Suppressor macrophage treated with lipopolysaccharide for 4 hours (primary cell): ENCODE measurements at places on chromosomes 11 and 22.

DNA sequence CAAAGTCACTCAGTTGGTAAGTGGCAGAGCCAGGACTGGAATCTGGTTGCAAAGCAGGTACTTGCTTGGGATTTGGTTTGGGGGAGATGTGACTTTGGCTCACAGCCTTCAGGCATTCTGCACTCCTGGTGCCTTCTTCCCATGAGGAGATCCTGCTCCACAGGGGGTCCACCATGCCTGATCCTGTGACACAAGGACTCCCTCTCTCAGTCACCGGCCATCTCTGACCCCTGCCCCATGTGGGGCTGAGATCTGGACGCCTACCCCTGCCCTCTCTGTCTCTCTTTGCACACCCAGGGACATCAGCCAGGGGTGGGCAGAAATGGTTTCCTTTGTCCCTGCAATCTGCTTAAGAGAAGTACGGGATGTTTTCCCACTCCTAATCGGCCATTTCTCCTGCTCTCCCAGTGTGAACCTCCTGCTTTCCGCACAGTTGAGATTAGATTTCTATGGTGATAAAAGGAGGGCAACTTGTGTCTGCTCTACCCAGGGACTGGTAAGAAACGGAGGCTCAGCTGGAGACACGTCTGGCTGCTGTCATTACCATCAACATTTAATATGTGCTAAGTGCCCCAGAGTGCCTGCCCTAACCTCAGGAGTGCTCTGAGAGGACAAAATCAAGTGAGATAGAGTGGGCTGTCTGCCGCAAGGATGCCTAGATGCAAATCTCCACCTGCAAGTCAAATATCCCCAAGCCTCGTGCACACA, 11.1 kb upstream of the FXYD6 start:
- DNase-seq = no peak

DNA sequence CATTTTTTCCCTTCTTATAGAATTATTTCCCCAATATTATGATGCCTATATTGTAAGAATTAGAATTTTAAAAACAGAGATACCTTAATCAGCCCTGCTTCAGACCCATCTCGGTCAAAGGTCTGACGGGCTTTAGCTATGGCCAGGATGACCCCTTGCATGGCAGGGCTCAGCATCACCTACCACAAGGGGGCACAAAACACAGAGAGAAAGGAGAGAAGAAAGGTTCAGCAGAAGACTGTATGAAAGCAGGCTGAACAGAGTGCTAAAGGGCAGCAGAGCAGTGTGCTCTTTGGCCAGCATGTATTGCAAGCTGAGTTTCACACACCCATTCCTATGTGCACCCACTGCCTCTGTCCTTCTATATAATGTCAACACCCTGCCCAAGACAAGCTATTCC, 26.8 kb downstream of the CLDN25 start:
- DNase-seq = peak; percentile 6

- DNase-seq = no peak
Observed at GRCh38 chr11:13480198-13480597, 15.6 kb downstream of the PTH start.

- no peak for DNase-seq
Observed at GRCh38 chr11:29751618-29752017, 265.2 kb downstream of the KCNA4 start.

DNA sequence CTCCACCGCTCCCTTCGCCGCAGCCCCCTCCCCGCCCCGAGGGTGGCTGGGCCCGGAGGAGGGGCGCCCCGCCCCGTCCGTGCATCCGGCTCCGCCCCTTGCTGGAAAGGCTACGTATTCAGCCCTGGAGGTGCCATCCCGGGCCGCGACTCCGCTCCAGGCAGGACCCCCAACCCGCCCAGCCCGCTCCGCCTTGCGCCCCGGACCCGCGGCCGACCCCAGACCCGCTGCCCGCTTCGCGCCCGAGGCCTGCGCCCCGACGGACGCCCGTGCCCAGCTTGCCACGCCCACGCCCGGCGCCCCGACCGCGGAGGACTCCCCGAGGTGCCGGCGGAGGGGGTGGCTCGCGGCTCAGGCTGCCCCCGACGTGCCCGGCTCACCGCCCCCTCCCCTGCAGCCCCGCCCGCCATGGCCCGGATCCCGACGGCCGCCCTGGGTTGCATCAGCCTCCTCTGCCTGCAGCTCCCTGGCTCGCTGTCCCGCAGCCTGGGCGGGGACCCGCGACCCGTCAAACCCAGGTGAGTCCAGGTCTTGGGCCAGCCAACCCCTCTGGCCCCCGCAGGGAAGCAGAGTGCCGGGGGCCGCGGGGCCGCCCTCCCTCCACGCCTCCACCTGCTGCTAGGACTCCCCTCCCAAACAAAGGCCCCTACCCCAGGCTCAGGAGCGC, at the start of gene ADM2:
Gene ADM2 (plus strand): TSS at position 104 of the 667 bp plus-strand sequence. CDS start 305 bp downstream, at position 409.
- DNase-seq = peak; percentile 34

DNA sequence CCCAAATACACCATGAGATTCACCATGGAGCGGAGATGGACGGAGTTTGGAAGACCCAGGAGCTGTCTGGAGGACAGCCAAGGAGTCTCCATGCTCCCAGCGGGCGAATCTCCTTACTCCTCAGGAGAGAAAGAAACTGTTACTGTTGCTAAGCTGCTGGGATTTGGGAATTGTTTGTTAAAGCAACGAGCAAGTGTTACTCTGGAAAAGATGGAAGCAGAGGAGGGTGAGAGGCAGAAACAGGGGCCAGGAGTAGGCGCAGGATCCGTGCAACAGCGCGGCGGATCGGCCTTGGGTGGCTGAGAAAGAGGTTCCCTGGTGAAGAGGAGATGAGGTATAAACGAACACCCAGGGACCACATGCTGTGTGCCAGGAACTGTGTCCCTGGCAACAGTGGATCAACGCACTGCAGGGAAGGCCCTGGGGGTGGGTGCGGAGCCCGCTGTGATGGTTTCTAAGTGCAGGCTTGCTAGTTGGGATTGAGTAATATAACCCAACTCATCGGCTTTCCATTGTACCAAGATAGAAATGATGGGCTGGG, 1436.4 kb downstream of the BRD1 start:
- DNase-seq = no peak

DNA sequence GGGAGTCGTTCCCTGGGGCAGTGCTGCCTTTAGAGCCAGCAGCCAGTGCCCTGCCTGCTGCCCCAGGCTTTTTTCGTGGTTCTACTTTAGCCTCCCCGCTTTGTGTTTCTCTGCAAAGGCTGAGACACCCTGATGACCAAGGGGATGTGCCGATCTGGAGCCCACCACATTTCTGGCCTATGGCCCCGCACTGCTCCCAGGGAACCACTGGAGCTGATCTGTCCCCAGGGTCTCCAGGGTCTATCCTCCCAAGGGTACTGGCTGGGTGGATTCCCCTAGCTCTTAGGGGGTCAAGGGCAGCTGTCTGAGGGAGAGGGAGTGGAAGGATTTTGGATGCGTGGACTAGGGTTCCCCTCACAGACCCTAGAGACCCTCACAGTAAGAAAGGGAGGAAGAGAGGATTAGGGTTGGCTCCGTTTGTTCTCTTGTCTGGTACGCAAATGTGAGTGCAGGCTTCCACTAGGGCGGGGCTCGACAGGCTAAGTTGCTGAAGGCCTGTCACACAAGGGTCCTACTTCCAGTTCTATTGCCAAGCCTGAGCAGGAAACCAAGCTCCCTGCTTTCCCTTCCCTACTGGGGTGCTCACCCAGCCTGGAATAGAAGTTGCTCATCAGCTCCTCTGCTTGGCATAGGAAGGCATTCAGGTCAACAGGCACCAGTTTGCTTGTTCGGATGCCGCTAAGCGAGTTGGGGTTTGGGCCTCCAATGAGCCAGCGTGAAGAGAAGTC, 19.3 kb downstream of the TREH start:
- DNase-seq = no peak

GRCh38 chr11:59625703-59626102, 10.1 kb upstream of the OSBP start:
- no peak for DNase-seq

GRCh38 chr22:48258811-48259210, 1496.4 kb downstream of the TBC1D22A start:
- DNase-seq = no peak

- DNase-seq = peak; percentile 83
Observed at GRCh38 chr11:75891947-75892739, 77.1 kb downstream of the UVRAG start.

DNA sequence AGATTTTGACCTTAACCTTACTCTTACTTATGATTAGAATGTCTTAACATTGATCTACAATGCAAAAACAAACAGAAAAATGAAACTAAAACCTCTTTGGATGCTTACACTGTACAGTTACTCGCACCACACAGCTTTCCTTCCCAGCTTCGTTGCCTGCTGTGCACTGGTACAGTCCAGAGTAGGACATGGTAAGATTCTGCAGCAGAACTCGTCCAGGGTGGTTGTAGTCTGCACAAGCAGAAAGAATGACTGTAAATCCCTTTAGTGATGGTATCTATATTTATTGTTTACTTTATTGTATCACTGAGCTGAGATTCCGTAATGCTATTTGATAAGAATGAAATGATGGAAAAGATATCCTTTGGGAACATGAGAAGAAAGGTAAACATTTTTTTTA, 21.0 kb upstream of the HSPA8 start:
- no peak for DNase-seq

- DNase-seq = no peak
Observed at GRCh38 chr11:17766590-17766989, 32.0 kb downstream of the KCNC1 start.

DNA sequence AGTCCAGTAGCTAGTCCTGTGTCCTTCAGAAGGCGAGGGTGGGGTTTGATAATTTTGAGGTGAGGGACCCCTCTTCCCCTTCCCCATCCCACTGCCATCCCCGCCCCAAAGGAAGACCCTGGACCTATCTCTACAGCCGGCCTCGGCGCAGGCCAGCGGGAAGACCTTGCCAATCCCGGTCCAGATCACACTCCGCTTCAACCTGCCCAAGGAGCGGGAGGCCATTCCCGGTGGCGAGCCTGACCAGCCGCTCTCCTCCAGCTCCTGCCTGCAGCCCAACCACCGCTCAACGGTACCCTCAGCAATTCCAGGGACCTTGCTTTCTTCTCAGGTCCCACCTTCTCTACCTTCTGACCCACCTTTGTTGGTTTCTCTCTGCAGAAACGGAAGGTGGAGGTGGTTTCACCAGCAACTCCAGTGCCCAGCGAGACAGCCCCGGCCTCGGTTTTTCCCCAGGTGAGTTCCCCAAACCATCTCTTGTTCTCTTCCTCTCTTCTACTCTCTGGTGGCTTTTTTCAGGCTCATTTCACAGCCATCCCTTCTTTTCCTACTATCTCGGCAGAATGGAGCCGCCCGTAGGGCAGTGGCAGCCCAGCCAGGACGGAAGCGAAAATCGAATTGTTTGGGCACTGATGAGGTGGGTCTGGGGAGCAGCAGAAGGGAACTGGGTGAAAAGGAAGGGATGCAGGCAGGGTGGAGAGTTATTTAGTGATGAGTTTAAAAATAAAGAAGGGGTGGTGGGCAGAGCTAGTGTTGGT, 1.3 kb downstream of the KAT5 start:
- no peak for DNase-seq

- DNase-seq = peak; percentile 66
Observed at GRCh38 chr11:749731-750130, 2.5 kb downstream of the TALDO1 start.

GRCh38 chr22:28029956-28030355, 110.9 kb upstream of the PITPNB start:
- no peak for DNase-seq

- no peak for DNase-seq
Observed at GRCh38 chr22:46894851-46895640, 132.6 kb downstream of the TBC1D22A start.

DNA sequence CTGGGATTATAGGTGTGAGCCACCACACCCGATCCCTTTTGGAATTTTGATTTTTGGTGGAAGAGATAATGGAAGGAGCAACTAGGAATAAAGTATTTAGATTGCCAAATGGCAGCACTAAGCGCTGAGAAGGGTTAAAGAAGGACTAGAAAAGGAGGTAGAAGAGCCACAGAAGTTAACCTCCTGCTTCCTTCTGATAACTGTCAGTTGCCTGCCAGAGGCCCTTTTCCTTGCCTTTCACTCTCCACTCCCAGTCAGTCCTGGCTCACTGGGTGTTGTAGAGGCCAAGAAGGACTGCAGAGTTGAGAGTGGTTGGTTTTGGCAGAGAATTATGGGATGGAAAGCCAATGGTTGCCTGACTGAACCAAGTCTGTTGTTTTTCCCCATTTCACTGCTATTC, 19.3 kb downstream of the ZC3H12C start:
- DNase-seq = no peak

DNA sequence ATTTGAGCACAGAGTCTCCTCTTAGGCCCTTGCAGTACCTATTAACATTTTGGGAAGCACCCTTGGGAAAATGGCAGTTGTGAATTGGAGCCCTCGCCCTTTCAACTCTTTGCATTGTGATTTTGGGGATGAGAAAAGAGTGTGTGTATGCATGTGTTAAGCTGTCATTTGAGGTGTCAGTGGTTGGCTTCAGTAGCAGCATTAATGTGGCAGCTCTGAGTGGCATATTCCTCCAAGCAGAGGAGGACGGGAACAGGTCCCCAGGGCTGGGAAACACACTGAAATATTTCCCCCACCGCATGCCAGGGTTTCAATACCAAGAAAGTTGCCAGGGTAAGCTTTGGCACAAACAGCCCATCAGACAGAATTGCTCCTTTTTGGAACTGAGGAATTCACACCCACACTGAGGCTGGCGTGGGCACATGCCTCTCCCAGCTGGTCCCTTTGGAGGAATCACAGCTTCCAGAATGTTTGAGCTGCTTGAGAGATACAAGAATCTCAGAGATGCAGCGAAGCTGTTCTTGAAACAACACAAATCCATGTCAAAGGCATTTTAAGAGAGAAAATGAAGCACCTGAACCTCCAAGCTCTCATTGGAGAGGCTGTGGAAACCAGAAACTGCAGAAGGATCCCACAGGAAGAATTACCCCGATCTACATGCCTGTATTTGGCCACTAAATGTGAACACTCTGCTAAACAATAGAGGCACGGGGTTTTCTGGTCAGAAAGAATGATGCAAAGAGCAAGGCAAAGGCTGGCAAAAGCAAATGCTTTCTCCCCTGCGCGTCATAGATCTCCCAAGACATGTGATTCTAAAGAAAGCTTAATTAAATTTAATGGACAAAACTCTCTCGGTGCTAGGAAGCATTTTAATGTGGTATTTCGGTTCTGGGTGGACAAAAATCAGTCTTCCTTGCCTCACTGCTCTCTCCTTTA, 67.2 kb upstream of the RCN1 start:
- DNase-seq = no peak

DNA sequence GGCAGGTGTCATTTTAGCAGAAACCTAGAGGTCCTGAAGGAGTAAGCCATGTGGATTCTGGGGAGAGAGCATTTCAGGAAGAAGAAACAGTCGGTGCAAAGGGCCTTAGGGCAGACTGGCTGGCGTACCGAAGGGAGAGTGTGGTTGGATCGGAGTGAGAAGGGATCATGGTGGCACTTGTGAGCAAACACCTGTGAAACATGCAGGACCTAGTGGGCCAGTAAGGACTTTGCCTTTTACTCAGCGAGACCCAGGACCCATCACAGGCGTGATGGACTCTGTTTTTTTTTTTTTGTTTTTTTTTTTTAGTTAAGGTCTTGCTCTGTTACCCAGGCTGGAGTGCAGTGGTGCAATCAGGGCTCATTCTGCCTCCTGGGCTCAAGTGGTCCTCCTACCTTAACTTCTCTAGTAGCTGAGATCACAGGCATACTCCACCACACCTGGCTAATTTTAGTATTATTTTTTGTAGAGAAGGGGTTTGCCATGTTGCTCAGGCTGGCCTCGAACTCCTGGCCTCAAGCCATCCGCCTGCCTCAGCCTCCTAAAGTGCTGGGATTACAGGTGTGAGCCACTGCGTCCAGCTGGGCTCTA, 3.5 kb upstream of the TSGA10IP start:
- DNase-seq = no peak
